Adrenal gland (tissue), 19 donors: ENCODE measurements at places on chromosomes 2 and 18. TPM values are rescaled to one million over a fixed set of nuclear protein-coding genes. Genes with fewer than 3 reads are reported as not detected.

GRCh38 chr18:2590303-2590702 lies 18.9 kb downstream of the NDC80 start:
- no peak for DNase-seq

ID2 gene
- polyA plus RNA-seq = 127 TPM

RIT2 gene
- 0.20 TPM for polyA plus RNA-seq

ANKRD30B gene
- 0.57 TPM for polyA plus RNA-seq

NFATC1 gene
- 1.4 TPM for polyA plus RNA-seq
